ENCODE measurements at places on chromosomes 16 and 17. TPM values are rescaled to one million over a fixed set of nuclear protein-coding genes. Genes with fewer than 3 reads are reported as not detected.

The NPB gene
- 0.31 TPM for total RNA-seq

The HOXB3 gene
- total RNA-seq, result 2.5 TPM

The CDC42EP4 gene
- 0.78 TPM for total RNA-seq

The SRRM2 gene
- 639 TPM for total RNA-seq

The MFAP4 gene
- not detected for total RNA-seq

DNA sequence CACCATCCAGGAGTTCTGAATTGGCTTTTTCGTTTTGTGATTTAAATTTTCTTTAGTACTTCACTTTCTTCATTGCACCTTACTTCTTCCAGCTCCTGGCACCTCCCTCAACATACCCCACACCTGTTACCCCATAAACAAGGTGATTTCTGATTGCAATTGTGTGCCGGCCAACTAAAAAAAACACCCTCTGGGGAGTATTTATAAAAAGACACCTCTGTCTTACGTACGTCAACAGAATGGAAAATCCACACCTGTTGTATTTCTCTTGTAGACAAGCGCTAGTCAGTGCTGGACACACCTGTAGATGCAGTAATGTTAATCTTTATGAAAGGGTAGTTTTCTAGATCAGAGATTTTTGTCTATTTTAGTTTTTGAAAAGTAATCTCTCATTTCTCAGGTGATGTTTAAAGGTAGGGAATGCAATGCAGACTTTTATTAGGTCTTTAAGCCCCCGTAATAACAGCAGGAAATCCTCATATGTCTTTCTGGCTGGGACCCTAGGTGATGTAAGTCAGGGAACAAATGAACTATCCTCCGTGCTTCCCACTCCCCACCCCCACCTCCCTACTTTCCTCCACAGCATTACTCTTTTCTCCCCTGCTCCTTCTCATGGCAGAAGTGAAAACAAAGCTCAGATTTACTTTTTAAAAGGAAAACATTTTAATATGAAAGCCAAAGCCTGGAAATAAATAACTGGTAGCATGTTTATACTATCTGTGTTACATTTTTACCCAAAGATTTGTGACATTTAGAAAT lies 4.2 kb downstream of the MSI2 start:
- DNase-seq, result no peak

GRCh38 chr17:42315402-42316156 lies 27.3 kb downstream of the STAT5A start:
- DNase-seq, result no peak

DNA sequence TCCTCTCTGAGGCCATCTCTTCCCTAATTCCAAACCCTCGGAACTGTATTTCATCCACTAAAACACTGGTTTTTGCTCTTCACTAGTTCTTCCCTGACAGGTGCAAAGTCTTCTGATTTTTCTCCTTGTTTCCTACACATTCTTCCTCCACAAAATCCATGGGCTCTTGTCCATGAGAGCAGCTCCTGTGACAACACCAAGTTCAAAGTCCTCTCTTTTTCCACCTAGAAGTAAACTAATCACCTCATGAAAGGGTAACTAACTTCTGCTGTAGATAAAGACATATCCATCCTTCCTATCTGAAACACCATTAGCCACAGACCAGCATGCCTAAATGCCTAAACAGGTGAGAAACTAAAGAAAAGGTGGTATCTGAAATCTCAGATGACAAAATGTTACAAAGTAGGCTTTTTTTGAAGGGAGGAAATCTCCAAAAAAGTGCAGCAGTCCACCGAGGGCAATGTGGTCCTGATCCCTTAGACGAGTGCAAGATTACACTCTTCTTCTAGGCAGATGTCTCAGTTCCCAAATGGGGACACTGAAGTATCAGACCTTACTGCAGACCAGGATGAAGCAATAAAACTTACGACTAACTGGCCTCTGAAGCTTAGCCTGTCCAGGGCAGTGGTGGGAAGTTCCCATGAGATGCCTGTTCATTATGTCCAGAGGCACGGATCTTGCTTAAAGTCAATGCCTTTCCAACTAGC lies 2.8 kb downstream of the PIP4K2B start:
- DNase-seq, result no peak
